ENCODE measurements at places on chromosomes 3 and 15.

GRCh38 chr3:110664148-110664547 lies 407.5 kb upstream of the NECTIN3 start:
- no peak for DNase-seq
- no peaks in the 10 kb centered on the region for H3K36me3 ChIP-seq
- no peak overlapping the region for H3K4me3 ChIP-seq

GRCh38 chr15:50593761-50594160 lies 47.3 kb upstream of the USP50 start:
- DNase-seq: no peak
- H3K4me3 ChIP-seq: no peak overlapping the region
- peak overlapping the region; percentile 39 for H3K27ac ChIP-seq
- H3K27me3 ChIP-seq: no peaks in the 10 kb centered on the region

- DNase-seq: no peak
- H3K36me3 ChIP-seq: no peaks in the 10 kb centered on the region
- no peak overlapping the region for H3K27ac ChIP-seq
- no peaks in the 10 kb centered on the region for H3K4me1 ChIP-seq
These were observed 121.9 kb upstream of the TMC3 start for GRCh38 chr15:81495780-81496467.

- H3K36me3 ChIP-seq: peaks cover 5% of the 10 kb centered on the region
- no peaks in the 10 kb centered on the region for H3K27me3 ChIP-seq
- H3K4me1 ChIP-seq: peaks cover 35% of the 10 kb centered on the region
- no peak overlapping the region for H3K4me3 ChIP-seq
- DNase-seq: no peak
These were observed 49.8 kb downstream of the PPCDC start for GRCh38 chr15:75073197-75073596.

DNA sequence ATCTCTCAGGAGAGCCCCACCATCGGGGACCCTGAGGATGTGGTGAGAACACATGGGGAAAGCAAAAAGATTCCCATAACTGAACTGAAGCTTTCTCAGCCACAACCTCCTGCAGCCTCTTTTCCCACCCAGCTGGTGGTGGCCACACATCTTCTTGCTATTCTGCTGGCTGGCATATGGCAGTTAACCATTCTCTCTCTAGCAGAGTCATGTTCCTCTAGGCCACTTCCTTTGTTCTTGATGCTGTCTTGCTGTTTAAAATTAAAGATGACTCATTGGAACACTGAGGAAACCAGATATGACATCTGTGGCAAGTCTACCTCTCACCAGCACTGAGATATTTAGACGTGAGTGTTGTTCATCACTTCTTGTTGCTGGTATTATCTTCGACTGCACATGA lies 180.3 kb upstream of the ROBO2 start:
- no peaks in the 10 kb centered on the region for H3K4me1 ChIP-seq
- no peak for DNase-seq
- H3K4me3 ChIP-seq: no peak overlapping the region
- H3K27ac ChIP-seq: no peak overlapping the region
- H3K27me3 ChIP-seq: no peaks in the 10 kb centered on the region

DNA sequence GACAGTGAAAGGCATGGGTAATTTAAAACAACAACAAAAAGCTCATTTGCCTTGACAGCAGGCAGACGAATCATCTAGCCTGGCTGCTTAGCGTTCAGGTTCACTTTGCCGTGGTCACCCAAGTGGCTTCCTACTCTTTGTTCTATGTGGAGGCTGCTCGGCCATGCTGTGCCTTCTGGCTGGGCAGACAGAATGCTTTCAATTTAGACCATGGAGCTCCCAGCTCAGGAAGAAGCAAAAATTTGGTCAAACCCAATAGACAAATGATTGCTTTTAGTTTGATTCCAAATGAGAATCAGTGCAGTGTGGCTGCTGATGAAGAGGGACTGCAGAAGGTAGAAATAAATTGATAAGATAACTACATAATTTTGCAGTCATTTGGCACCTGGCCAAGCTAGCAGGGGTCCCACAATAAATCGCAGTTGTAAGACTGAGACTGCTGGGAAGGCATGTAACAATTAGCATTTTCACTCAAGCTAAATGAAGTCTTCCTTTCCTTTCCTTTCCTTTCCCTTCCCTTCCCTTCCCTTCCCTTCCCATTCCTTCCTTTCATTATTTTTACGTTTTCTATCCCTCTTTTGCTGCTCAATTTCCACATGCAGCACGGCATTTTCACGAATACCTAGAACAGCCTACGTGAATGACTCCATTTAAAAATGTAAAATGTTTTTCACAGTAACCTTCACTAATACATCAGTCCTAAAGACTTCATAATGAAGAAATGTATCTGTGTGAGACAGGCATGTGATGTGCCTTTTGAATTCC lies 360.4 kb upstream of the TGFBR2 start:
- peaks cover 5% of the 10 kb centered on the region for H3K4me1 ChIP-seq
- peaks cover 3% of the 10 kb centered on the region for H3K27me3 ChIP-seq
- no peaks in the 10 kb centered on the region for H3K36me3 ChIP-seq
- H3K4me3 ChIP-seq: no peak overlapping the region
